ENCODE measurements at places on chromosomes 2 and 18.

DNA sequence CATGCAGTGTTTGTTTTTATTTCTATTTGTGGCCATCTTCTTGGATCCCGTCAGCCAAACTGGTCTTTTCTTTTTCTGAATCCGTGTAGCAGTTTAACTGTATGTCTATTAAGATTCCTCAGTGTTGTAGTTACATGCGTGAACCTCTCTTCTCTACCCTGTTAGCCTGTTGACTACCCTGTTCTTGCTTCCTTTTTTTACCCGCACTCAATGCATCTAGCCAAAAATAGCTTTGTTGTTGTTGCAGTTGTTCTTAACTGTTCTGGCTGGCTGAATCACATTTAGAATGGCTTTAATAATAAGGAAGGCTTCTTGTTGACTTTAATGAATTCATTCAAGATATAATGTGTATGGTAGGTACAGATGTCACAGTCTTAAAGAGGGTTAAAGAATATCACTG lies 137.1 kb downstream of the LCLAT1 start:
- no peak for DNase-seq

DNA sequence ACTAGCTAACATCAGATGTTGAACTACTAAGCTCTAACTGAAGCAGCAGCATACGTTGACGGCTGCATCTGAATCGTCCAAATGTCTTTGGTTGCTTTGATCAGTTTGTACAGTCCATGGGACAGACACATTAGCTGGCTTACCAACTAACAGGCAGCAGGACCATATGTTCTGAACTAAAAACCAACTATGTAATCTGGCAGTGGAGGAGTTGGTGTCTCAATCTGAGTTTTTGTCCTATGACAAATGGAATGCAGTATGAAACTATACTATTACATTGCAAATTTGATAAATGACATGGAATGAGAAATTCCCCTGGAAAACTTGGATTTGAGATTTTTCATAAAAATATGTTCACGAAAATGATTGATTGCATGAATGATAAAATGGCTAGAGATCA lies 79.5 kb downstream of the EPHA4 start:
- DNase-seq, result no peak

DNA sequence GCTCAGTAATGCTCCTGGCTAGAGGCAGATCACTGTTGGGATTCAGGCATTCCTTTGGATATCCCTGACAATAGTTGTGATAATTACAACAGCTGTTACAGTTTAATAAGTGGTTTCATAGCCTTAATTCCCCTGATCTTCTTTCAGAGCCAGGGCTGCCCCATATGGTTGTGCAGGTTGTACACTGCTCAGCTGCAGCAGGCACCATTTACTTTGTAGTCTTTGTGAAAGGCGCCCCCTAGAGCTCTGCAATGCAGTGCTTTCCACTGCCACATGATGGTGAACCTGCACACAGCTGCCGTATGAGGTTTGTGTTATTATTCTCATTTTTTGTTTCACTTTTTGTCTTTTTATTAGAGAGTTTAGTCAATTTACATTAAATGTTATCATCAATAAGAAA lies 239.1 kb downstream of the KCNS3 start:
- no peak for DNase-seq

GRCh38 chr2:184339966-184340365 lies 258.4 kb upstream of the ZNF804A start:
- DNase-seq, result no peak

GRCh38 chr18:10100196-10100595 lies 186.4 kb downstream of the VAPA start:
- DNase-seq, result no peak

- no peak for DNase-seq
These were observed 90.3 kb downstream of the SP3 start for GRCh38 chr2:173874894-173875237.

DNA sequence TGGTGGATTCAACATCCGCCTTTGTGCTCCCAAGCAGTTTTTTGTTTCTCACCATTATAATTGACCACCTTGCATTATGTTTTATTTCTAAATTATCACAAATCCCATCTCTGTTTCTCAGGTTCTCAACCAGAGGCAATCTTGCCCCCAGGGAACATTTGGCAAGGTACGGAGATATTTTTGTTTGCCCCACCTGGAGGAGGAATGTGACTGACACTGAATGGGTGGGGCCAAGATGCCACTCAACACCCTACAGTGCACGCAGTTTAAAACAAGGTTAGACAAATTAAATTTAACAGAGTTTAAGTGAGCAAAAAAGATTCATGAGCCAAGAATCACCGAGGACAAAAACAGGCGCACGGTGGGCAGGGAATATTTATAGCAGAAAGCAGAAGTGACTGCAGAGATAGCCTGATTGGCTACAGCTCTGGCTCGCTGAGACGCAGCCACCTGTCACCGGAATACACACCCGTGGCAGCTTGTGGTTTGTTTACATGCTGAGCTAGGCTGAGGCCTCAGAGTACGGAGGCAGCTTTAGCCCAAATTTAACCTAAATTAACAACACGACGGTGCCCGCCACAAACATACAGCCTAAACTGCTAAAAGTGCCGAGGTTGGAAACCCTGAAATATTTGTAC lies 150.0 kb upstream of the ALKAL2 start:
- no peak for DNase-seq

DNA sequence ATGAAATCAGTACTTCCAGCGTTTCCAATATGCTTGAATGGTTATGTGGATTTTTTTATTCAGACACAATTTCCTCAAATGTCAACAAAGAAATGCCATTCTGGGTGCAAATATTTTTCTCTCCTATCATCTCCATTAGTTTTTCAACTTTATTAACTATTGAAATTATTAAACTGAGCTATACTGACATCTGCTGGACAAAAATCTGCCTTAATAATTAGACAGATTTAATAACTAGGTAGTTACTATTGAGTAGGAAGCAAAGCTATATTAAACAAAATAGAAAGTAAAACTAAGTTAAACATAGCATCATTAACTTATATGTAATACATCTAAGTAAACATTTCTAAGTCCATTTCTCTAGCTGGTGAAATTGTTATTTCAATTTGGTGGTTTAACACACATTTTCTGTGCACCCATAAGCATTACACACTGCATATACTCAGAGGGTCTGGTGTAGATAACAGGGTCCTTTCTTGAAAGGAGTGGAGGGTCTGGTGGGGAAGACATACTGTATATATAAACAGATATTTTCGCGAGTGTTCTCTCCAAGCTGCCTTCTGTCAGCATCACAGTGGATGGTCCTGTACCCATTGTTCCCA lies 77.0 kb downstream of the LANCL1 start:
- no peak for DNase-seq

DNA sequence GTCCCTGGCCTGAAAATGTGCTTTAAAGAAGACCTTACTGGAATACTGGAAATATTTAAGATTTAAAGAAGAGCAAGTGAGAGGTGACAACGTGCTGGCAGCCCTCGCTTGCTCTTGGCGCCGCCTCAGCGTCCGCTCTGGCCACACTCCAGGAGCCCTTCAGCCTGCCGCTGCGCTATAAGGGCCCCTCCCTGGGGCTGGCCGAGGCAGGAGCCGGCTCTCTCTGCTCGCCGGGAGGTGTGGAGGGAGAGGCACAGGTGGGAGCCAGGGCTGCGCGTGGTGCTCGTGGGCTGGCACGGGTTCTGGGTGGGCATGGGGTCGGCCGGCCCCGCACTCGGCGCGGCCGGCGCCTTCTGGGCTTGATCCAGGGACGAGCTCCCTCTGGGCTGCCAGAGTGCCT lies 2.9 kb upstream of the COQ10B start:
- DNase-seq, result no peak

All from stimulated activated CD4-positive, alpha-beta T cell treated with anti-CD3 and anti-CD28 coated beads, Interleukin-1b, Interleukin-23, amount 100 ng/mL, for 1 hour (primary cell).